ENCODE measurements at places on chromosomes 12 and 14.

DNA sequence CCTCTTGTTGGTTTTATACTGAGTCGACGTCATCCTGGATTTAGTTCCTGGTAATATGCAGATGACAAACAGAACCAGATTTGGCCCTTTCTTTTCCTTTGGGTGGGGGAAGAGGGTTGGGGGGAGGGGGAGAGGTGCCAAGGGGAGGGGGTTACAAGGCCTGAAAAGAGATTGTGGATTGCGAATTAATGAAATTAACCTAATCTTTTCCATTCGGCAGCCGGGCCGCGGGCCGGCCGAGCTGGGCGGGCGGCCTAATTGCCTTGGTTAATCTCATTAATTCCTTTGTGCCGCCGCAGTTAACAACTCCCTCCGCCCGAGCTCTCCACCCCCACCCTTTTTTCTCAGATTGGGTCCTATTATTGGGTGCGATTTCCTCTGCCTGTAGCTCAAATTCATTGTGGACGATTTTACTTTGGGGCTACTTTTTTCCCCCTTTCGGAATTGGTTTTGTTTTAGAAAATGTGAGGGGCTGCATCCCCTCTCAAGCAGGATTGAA lies 387 bp upstream of the GSC start:
- DNase-seq = no peak

DNA sequence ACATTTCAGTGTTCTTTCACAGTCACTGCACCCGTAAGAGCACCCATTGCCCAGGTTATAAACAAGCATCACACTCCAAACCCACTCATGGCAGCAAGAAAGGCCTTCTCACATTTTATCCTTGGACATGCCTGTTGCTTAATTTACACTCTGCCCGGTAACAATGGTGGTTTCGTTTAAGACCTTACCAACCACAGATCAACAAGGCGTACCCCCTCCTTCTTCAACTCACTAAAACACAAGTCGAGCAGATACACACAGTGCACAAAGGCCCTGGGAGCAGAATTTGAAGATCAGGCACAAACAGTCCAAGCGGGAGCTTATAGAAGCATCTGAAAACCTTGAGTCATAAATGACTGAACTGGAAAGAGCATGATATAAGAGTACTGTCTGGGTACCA lies 98.1 kb downstream of the GALC start:
- no peak for DNase-seq

GRCh38 chr12:9334041-9334692 lies 126.0 kb upstream of the PZP start:
- DNase-seq = no peak

GRCh38 chr14:24576182-24576581 lies at the start of gene CTSG:
Gene CTSG (minus strand): TSS chr14:24576250. CDS start chr14:24576223, 27 bp downstream.
- no peak for DNase-seq

DNA sequence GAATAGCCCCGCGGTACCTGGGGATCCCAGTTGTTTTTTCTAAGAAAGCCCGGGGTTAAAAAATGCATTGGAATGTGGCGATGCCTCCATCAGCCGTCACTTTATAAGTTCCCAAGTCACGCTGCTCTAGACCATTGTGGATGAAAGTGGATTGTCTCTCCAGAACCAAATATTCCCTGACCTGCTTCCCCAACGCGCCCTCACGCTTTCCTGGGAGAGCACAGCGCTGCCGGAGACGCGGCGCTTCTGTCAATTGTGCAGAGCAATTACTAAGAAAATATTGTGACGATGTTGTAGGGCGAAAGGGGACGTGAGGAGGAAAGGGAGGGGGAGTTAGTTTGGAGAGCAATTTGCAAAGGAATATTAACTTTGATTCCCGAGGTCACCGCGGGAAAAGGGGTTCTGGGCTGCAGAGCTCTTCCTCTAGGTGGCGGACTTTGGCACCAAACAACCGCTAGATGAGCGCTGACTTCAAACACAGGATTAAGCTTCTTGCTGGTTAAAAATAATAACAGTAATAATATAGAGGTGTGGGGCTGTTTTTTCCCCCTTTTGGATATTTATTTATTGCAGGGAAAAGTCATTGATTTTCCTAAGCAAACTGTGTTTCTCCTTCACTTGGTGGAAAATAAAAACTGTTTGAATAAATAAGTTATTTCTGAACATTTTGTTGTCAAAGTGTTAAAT lies 9.6 kb upstream of the FOXG1 start:
- DNase-seq = no peak

DNA sequence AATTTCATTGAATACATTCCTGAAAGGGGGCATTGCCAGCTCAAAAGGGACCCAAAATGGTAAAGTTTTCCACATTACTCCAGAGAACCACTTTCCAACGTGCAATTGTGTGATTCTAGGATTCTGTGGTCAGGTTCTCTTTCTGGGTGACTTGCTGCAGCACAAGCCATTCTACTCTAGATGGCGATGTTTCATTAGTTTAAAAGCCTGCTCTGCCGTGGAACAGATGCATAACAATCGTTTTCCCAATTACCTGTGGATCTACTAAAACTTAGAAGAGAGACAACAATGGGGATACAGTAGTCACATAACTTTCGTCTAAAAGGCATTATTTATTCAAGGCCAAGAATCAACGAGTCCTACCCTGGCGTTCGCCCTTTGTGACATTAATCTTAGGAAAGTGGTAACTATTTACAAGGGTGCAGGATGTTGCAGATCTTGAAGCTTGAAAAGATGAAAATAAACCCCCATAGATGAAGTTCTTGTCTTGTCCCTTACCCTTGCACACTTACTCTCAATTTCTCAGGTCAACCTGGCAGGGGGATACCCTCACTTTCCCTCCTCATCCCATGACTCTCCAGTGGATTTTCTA lies 400.9 kb downstream of the SNAPC1 start:
- DNase-seq = peak; percentile 8

DNA sequence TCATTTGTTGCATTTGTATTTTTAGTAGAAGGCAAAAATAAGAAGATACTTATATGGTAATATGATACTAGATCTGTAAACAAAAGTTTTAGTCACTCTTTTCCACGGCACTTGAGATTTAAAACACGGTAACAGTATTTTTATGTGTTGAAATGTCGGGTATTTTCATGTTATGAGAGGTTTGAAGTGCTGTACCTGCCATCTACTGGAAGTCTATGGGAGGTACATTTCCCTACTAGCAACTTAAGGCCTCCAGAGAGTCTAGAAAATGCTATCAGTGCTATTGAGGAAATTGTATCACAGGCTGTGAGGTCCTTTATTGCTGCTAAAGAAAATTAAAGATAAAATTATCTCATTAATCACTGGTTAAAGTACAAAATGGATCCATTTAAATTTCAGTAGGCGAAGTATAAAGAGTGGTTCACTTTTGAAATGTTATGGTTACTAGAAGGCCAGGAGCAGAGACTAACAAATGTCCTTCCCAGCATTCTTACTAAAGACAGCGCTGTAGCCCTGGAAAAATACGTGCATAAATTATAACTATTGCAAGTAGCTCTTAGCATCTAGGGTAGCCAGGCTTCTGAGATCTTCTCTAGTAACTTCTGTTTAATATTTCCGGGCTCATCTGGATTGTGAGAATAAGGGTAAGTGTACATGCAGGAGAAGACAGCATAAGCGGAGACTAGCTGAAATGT lies 77.6 kb upstream of the PRKD1 start:
- DNase-seq = no peak
